MCF 10A (cell line): ENCODE measurements at places on chromosomes 16 and 17.

- H3K4me1 ChIP-seq, result peaks cover 28% of the 10 kb centered on the region
- H3K27ac ChIP-seq, result no peak overlapping the region
- H3K4me3 ChIP-seq, result no peak overlapping the region
- H3K27me3 ChIP-seq, result peaks cover 7% of the 10 kb centered on the region
- no peak for DNase-seq
Observed at GRCh38 chr17:38448208-38448771, 20.0 kb downstream of the ARHGAP23 start.

GRCh38 chr17:80593181-80593580, 48.5 kb downstream of the RPTOR start:
- H3K4me1 ChIP-seq, result peaks cover 19% of the 10 kb centered on the region
- H3K27me3 ChIP-seq, result no peaks in the 10 kb centered on the region
- H3K36me3 ChIP-seq, result peaks cover 6% of the 10 kb centered on the region
- H3K27ac ChIP-seq, result no peak overlapping the region
- no peak overlapping the region for H3K4me3 ChIP-seq

GRCh38 chr17:17886226-17886625, 49.4 kb upstream of the SREBF1 start:
- no peak overlapping the region for H3K27ac ChIP-seq
- no peaks in the 10 kb centered on the region for H3K4me1 ChIP-seq
- peaks cover 11% of the 10 kb centered on the region for H3K36me3 ChIP-seq
- DNase-seq, result no peak
- no peak overlapping the region for H3K4me3 ChIP-seq

- no peaks in the 10 kb centered on the region for H3K36me3 ChIP-seq
- H3K27me3 ChIP-seq, result no peaks in the 10 kb centered on the region
- H3K4me1 ChIP-seq, result peaks cover 21% of the 10 kb centered on the region
- no peak overlapping the region for H3K27ac ChIP-seq
- H3K4me3 ChIP-seq, result no peak overlapping the region
Observed at GRCh38 chr17:17416400-17417360, 60.1 kb upstream of the MED9 start.

GRCh38 chr16:19092653-19093410, 20.9 kb upstream of the ITPRIPL2 start:
- H3K4me3 ChIP-seq, result no peak overlapping the region
- peaks cover 23% of the 10 kb centered on the region for H3K4me1 ChIP-seq
- DNase-seq, result no peak
- H3K36me3 ChIP-seq, result no peaks in the 10 kb centered on the region
- no peaks in the 10 kb centered on the region for H3K27me3 ChIP-seq
- peak overlapping the region; percentile 4 for H3K27ac ChIP-seq

- H3K4me3 ChIP-seq, result no peak overlapping the region
- DNase-seq, result no peak
- H3K27ac ChIP-seq, result peak overlapping the region; percentile 56
- peaks cover 25% of the 10 kb centered on the region for H3K4me1 ChIP-seq
- no peaks in the 10 kb centered on the region for H3K36me3 ChIP-seq
- no peaks in the 10 kb centered on the region for H3K27me3 ChIP-seq
Observed at GRCh38 chr16:73735954-73736353, 560.7 kb upstream of the PSMD7 start.

- no peak for DNase-seq
- H3K4me3 ChIP-seq, result no peak overlapping the region
- no peaks in the 10 kb centered on the region for H3K27me3 ChIP-seq
- H3K36me3 ChIP-seq, result no peaks in the 10 kb centered on the region
Observed at GRCh38 chr16:11372829-11373306, 27.6 kb downstream of the RMI2 start.
